Left lung (tissue), 14 donors: ENCODE measurements at places on chromosomes 5 and 9. TPM values are rescaled to one million over a fixed set of nuclear protein-coding genes. Genes with fewer than 3 reads are reported as not detected.

The ITK gene
- polyA plus RNA-seq = 1.1 TPM

The CEP72 gene
- polyA plus RNA-seq = 8.6 TPM

The CDX1 gene
- 0.42 TPM for polyA plus RNA-seq

The IL5 gene
- polyA plus RNA-seq = 0.61 TPM

The PRRC1 gene
- polyA plus RNA-seq = 75.8 TPM

The MSH3 gene
- polyA plus RNA-seq = 20.1 TPM

The CDKN2B-AS1 gene
- 0.18 TPM for polyA plus RNA-seq

The MYO10 gene
- 71.5 TPM for polyA plus RNA-seq
